ENCODE measurements at places on chromosomes 2 and 18.

DNA sequence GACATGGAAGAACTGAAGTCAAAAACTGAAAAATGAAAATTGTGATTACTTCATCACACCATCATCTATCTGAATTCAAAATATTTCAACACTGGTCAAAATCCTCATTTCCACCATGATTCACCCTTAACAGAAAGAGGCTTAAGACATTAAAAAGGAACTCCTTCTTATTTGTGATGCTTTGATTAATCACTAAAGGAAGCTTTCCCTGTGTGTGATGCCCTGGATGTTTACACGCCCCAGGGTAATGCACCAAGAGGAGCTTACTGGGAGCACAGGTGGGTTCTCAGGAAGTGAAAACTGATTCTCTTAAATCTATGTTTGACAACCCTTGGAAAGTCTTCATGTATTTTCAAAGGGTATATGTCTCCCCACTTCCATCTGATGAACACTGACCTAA is 11.5 kb downstream of the GRB14 start:
- DNase-seq: no peak

DNA sequence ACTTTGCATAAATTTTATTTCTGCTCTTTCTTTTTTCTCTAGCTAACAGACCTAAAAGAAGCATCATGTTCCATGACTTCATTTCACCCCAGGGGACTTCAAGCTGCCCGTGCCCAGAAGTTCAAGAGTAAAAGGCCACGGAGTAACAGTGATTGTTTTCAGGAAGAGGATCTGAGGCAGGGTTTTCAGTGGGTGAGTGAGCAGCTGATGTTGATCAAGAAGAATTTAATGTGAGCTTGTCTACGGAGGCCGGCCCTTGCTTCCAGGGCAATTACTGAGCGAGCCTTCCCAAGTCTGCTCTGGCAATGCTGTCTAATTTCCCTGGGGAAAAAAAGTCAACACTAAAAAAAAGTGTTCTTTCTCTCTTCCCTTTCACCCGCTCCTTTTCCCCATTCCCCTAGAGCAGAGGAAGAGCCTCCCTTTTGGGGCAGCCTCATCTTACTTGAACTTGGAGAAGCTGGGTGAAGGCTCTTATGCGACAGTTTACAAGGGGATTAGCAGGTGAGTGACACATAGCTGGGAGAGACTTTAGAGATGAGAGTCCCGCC is 1.2 kb downstream of the CDK15 start:
- DNase-seq: no peak

- no peak for DNase-seq
These were observed 30.6 kb downstream of the HJURP start for GRCh38 chr2:233823731-233824121.

DNA sequence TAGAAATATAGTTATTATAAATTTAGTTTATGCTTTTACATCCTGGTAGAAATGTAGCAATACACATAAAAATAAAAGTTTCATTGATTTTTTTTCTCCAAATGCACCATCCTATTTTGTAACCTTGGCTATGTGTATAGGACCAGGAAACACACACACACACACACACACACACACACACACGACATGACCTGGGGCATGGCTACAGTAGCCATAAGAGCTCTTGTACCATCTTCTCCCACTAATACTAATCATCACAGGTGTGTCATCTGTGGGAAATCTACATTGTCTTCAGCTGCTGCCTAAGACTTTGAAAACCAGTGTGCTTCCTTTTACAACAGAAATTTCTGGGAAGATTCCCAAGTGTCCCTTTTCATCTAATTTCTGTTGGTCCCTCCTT is 144.3 kb downstream of the MCFD2 start:
- no peak for DNase-seq

All from CD4-positive, alpha-beta T cell treated with Interleukin-17A for 4 hours (primary cell).